ENCODE measurements at places on chromosomes 6 and 20.

DNA sequence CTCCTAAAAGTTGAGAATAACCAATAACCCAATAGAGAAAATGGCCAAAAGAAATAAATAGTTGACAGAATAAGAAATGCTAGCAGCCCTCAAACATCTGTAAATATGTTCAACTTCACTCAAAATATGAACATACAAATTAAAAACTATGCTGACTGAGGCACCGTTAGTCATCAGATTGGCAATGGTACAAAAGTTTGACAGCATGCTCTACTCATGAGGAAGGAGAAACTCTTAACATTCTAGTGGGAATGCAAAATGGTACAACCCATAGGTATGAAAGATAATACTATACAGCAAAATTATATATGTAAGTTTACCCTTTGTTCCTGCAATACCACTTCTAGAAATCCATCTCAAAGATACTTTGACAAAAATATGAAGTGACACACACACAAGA lies 1.6 kb upstream of the ZSCAN12 start:
- DNase-seq = no peak

DNA sequence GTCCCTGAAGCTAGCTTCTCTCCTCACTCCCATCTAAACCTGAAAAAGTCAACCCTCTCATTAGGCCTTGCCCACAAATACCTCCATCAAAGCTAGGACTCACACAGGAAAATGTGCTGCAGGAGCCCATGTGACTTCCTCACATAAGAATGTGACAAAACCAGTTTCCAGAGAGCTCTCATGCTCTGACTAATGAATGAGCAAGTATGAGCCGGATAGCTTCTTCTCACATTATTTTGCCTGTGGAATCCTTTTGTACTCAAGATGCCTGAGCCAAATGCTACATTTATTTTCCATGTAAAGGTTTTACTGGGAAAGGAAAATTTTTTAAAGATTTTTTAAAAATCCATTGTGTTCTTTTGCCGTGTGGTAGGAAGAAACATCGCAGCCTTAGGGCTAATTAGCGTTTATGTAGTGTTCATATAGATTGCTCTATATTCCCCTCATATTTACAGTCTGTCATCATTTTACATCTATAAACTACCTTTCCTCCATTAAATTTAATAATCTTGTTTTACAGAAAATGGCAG lies 68.6 kb upstream of the CCN6 start:
- DNase-seq = no peak

DNA sequence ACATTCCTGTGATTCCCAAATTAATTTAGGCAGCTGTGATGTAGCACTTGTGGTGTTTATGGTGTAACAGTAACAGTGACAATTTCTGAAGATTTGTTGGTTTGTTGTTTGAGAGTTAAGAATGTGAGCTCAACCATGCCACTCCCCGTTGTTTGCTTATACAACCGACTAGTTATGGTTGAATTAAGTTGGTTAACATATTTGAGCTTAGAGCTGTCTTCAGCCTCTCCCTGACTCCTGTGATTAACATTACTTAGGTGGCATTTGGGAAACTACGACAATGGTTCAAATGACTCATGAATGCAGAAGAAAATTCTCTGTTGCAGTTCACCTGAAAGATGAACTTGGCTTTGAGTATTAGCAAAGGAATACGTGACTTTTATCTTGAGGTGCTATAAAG lies 35.9 kb upstream of the PRL start:
- DNase-seq = no peak

- DNase-seq = no peak
Measured at GRCh38 chr6:156595476-156595875, 181.7 kb upstream of the ARID1B start.

GRCh38 chr6:39263303-39264037 lies 34.2 kb upstream of the KCNK5 start:
- peak; percentile 81 for DNase-seq
